ENCODE measurements at places on chromosomes 5 and 9.

- DNase-seq, result no peak
Measured at GRCh38 chr9:89427621-89428221, 70.2 kb downstream of the SEMA4D start.

DNA sequence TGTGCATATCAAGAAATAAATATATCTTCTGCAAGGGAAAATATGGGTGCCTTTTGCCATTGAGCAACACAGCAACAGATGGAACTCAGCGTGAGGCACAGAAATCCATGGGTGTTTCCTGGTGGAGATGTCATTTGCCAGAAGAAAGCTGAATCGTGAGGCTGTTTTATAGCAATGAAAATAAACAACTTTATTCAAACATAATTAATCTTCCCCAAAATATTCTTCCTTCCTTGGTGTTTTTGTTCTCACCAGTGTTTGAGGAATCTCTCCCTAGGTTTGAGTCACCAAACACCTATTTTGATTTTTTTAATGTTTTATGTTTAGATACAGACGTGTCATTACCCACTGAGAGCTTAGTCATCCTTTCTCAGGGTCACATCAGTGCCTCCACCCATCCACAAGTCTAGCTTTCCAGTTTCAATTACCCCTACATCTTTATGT lies 65.8 kb upstream of the PAPPA start:
- no peak for DNase-seq

DNA sequence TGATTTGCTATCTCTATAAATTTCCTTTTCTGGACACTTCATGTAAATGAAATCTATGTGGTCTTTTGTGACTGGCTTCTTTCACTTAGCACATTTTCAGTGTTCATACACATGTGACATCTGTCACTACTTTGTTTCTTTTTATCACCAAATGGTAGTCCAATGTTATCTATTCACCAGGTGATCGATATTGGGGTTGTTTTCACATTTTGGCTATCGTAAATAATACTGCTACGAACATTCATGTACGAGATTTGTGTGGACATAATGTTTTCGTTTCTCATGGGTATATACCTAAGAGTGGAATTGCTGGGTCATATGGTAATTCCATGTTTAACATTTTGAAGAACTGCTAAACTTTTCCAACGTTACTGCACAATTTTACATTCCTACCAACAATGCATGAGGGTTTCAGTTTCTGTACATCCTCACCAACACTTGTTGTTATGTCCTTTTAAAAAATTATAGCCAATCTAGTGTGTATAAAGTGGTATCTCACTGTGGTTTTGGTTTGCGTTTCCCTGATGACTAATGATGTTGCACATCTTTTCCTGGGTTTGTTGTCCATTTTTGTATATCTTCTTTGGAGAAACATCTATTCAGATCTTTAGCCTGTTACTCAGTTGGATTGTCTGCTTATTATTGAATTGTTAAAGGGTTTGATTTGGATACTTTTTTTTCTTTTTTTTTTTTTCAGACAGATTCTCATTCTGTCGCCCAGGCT lies 263.0 kb downstream of the PDZD2 start:
- no peak for DNase-seq

GRCh38 chr9:99634186-99634585 lies 187.5 kb upstream of the NR4A3 start:
- no peak for DNase-seq

GRCh38 chr5:177372910-177373309 lies 11.3 kb upstream of the SLC34A1 start:
- DNase-seq, result no peak

DNA sequence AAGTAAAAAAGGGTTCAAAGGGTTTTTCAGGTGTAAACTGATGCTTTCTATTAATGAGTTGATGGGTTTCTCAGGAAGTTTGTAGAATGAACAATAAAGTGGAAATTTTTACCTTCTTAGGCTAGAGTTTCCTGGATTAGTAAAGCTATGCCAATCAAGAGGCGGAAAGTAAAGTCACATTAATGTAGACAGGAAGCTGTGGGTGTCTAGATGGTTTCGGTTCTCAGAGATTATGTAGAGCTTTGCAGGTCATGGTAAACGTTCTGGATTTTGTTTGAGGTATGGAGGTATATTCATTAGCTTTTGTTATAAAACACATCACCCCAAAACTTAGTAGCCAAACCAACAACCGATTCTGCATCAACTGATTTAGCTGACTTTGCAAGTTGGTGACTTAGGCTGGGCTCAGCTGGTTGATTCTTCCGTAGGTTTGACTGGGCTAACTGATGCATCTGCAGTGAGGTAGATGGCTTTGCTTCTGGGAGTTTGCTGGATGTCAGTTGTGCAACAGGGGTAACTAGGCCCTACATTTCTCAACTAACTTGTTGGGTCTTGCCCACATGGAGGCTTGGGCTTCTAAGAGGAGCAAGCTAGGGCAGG lies 273.8 kb downstream of the MSX2 start:
- DNase-seq, result no peak

All from hepatic stellate cell (primary cell).